NCI-H1105 (cell line): ENCODE measurements at places on chromosomes 5 and 9.

DNA sequence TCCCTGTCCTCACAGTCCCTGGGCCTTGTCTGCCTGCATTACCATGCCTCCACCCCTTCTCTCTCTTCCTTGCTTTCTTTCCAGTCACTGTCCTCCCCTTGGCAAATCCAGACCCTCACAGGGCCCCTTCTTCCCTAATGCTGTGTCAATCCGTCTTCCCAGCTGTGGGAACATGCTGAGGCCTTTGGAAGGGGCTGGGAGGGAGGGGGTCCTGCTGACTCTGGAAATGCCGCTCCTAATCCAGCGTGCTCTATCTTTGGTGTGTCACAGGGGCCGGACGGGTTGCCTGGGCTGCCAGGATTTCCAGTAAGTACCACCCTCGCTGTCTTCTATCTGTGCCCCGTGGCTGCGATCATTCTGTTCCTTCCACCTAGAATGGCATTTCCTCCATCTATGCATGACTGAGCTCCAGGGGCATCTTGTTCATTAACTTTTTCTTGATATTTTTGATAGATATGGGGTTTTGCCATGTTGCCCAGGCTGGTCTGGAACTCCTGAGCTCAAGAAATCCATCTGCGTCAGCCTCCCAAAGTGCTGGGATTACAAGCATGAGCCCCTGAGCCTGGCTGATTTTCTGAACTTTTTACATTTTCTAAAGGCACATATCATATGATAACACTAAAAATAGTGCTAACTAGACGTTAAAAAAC is 64.5 kb upstream of the TGFBR1 start:
- DNase-seq = no peak

DNA sequence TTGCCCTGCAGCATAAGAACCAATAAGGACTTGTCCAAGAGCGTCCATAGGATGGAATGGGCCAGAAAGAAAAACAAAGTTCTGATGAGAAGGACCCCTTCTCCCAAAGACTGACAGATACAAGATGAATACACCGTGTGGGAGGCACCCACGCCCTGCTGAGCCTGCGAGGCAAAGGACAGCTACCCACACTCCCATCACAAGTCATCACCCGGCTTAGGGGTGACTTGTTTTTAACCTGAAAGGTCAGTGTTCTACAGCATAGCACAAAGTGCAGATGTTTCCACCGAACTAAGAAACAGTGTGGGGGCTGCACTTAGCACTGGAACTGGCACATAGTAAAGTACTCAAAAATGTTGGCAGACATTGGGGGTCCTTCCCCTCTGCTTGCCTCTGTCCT is 13.9 kb downstream of the TNIP1 start:
- no peak for DNase-seq

- no peak for DNase-seq
Observed at GRCh38 chr5:79547982-79548381, 34.0 kb upstream of the HOMER1 start.

DNA sequence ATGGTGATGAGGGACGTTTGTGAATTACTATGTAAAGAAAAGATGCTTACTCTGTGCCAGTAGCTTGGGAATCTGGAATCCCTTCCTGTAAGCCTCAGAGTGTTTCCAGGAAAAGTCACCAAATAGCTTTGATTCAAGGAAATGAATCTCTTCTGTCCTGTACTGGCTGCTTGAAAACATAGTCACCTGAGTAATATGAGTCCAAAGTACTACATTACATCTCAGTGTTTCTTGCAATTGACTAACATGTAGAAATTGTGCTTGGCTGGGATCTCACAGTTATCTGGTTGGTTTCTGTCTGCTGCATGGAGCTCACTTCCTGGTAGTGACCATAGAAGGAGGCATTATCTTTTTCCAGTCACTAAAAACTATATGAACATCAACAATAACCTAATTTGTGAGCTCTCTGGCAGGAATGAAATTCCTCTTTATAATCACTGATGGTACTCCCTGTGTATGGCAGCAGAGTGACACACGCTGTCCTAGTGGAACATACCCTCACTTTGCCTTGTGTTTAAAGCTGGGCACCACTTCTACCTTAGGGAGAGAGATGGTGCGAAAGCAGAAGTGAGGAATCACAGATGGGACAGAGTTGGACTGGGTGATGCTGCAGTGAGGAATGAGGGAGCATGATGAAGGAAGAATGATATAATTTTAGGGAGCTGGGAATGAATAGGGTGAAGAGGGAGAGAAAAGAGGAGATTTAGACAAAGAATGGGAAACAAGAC is 568.5 kb downstream of the RAB3C start:
- DNase-seq = no peak
